ENCODE measurements at places on chromosomes 7 and 10.
A peak's percentile ranks its signal among the peaks of the same experiment; 100 is the strongest.

DNA sequence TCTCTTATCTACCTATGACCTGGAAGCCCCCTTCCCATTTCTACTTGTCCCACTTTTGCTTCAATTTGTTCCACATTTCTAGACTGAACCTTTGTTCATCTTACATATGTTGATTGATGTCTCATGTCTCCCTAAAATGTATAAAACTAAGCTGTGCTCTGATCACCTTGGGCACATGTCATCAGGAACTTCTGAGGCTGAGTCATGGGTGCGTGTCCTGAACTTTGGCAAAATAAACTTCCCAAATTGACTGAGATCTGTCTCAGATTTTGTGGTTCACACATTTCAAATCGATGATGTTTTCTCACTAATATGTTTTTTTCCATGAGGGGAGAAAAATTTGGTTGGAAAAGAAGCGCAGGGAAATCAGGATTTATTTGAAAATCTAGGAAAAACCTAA is 406.2 kb upstream of the LRRTM3 start:
- DNase-seq = no peak

DNA sequence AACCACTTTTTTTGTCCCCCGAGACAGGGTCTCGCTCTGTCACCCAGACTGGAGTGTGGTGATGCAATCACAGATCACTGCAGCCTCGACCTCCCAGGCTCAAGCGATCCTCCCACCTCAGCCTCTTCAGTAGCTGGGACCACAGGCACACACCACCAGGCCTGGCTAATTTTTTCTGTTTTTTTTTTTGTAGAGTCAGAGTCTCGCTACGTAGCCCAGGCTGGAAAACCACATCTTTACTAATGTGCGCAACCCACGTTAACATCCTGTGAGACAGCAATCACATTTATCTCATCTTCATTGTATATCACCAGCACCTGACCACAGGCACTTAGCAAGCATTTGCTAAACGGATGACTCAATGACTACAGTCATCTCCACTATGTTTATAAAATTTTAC is 77.8 kb upstream of the ATP6V0A4 start:
- peak; percentile 32 for DNase-seq

DNA sequence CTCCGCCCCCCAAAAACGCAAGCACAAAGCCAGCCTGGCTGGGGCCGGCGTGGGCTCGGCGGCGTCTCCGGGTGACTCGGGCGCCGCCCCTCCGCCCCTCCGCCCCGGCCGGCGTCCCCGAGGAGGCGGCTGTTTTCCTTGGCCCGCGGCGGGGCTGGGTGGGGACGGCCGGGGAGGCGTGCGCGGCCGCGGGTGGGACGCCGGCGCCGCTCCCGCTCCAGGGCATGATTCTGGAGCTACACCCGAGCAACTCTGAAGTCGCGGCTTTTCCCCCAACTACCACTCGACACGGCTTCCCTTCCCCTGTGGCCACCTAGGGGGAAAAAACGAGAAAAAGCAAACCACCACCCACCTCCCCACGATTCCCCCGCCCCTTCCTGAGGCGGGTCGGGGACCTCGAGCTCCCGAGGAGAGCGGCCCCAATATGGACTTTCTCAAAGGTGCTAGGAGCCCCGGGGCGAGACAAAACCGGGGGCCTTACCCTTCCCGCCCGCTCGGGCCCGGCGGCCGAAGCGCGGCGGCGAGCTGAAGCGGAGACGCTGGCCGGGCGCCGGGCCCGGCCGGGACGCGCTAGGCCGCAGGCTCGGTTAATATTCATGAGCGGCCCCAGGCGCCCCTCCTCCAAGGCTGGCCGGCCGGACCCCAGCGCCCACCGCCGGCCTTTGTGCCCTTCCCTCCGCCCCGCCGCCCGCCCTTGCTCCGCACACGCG is 856 bp downstream of the ARHGAP21 start:
- DNase-seq = no peak

DNA sequence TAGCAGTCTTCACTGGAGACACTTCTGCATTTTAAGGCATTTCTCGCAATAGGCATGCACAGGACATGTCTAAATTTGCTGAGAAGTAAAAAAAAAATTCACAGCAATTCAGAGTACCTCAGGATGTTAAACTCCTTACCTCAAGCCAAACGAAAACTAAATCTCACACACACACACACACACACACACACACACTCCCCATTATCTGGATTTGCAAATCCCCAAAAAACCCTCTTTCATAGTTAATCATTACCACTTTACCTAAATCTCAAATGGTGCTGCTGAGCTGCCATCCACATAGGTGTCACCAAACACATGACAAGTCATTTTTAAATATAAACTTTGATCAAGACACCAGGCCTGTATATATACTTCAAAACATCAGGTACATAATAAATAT is 31.8 kb downstream of the CACNA2D1 start:
- no peak for DNase-seq

DNA sequence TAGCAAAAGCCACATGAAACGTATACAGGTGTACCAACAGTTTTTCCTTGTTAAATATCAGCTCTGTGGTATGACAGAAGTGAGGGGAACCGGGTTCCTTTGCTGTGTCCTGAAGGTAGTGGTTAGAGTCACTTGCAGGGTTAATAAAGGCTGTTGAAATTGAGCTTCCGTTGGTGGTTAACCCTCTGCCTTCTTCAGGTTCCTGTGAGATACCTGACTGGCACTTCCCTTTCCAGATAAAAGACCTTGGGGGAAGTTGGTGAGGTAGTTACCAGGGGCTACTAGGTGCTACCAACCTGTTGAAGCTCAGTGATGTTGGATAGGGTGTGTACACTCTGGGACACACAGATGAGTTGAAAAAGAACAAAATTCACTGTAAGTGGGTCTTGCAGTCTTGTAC is 384.1 kb downstream of the GATA3 start:
- no peak for DNase-seq

- no peak for DNase-seq
These were observed 35.8 kb upstream of the GRID1 start for GRCh38 chr10:86402283-86402941.

DNA sequence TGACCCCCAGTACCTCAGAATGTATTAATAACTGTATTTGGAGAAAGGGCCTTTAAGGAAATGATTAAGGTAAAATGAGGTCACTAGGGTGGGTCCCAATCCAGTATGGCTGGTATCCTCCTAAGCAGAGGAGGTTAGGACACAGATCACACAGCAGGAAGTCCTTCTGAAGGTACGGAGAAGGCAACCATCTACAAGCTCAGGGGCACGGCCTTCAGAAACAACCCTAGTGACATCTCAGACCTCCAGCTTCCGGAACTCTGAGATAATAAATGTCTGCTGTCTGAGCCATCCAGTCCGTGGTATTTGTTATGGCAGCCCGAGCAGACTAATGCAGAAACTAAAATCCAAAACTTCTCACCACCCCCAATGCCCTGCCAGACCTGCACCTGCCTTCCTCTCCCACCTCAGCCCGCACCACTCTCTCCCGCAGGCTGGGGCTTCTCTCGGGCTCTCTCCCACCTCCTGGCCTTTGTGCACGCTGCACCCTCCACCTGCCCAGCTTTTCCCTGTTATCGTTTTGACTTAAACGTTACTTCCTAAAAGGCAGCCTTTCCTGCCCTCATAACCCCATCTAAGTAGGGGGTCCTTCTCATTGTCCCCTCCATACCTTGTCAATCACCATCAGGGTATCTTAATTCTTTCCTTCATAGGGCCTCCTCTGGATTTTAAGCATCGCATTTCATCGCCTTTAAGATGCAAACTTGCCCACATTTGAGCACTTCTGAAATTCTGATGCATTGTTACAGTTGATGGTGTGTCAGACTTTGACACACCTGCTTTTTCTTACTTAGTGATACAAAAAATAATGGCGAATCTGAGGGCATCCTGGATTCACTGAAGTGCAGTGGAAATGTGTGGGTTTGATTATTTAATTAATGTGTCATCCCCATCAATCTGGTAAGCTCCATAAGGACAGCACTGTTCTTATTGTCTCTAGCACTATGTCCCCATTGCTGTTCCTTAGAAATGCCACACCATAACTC is 32.2 kb upstream of the AQP1 start:
- no peak for DNase-seq

DNA sequence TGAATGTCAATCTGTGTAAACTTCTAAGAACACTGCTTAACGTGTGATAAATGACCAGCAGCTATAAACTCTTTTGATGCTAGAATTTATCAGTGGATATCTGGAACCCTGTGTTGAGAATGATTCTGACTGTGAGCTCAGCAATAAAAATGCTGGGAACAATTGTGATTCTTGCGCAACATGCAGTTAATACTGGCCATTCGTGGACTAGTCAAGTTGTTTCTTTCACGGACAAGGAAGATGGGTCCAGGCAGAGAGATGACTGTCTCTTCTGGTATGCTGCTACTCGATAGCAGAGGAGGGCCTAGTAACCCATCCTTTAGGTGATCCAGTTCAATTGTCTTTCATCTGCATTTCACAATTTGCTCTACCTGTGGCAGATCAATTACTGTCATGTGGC is 394.8 kb upstream of the IGFBP3 start:
- DNase-seq = no peak

- DNase-seq = no peak
These were observed 133.8 kb downstream of the TCERG1L start for GRCh38 chr10:131177431-131178327.

DNA sequence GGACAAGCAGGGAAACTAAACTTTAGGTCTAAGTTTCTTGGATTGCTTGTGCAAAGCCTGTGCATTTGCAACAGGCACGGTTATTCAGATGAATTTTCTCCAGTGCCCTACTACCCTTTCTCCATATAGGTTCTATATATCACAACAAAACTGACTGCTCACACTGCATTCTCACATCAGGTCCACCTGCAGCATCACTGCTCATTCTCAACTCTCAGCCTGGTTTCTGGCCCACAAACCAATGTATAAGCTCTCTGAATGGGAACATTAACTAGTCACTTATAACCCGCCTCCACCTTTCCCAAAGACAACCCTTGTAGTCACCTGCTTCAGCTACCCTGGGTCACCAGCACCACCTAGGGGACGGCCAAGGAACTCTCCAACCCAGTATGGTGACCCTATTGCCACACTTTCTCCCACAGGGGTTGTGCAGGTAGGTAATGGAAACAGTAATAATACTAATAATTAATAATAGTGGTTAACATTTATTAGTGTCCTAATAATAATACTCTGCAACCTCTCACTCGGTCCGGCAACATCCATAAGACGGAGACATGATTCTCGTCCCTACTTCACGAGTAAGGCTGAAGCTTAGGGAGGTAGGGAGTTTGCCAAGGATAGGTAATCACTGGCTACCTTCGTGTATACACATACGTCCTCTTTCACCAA is 97.3 kb downstream of the CLEC2L start:
- DNase-seq = no peak

GRCh38 chr10:33201056-33201780 is 133.2 kb downstream of the NRP1 start:
- no peak for DNase-seq

- DNase-seq = no peak
These were observed 241.6 kb downstream of the SNX10 start for GRCh38 chr7:26533217-26533616.

DNA sequence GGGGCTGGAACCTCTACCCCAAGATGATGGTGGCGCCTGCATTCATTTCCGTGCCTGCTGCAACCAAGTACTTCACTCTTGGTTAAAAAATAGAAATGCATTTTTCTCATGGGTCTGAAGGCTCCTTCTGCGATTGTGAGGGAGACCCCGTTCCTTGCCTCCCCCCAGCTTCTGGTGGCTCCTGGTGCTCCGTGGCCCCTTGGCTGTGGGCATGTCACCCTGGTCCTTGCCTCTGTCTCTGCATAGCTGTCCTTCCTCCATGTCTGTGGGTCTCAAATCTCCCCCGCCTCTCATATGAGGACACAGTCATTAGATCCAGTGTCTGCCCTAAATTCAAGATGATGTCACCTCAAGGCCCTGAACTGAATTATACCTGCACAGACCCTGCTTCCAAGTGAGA is 317.9 kb downstream of the TCERG1L start:
- no peak for DNase-seq

GRCh38 chr10:101224910-101225823 is 4.1 kb downstream of the LBX1 start:
- DNase-seq = no peak

- peak; percentile 68 for DNase-seq
These were observed 10.2 kb upstream of the GDF2 start for GRCh38 chr10:47311932-47312662.

DNA sequence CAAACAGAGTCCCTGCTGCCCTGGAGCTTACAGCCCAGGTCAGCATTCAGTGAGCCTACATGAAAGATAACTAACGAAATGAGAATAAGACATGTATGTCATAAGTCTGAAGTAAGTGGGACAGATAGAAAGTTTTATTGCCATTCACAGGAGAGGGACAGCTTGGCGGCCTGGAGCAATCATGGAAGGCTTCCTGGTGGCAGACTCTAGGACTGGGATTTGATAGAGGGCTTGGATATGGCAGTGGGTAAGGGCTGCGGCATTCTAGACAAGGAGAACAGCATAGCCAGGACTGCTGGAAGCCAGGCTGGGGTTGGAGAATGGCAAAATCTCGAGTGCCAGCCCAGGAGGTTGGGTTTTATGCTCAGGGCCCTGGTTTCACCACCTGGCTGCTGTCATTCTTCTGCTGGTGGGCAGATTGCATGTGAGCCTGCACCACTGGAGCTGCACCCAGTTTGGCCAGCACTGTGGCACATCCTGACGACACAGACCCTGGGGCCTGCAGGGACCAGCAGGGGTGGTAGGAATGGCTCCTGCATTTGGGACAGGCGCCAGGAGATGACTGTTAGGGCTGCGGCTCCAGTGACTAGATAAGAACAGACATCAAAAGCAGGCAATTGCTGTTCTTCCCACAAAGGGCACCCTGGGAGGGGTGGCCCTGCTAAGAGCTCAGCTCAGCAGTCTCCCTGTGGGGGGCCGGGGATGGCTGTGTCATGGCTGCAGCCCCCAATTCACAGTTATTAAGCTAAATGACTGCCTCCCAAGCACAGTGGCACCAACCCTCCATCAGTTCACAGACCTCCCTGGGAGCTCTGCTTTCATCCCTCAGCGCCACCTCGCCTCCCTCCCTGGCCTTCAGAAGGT is 161.1 kb downstream of the RPS24 start:
- DNase-seq = no peak

GRCh38 chr10:37972396-37972795 is 4.1 kb downstream of the ZNF25 start:
- DNase-seq = no peak

GRCh38 chr7:12619461-12620069 is 49.0 kb downstream of the SCIN start:
- DNase-seq = no peak

GRCh38 chr7:80263333-80263732 is 128.7 kb downstream of the GNAI1 start:
- no peak for DNase-seq

DNA sequence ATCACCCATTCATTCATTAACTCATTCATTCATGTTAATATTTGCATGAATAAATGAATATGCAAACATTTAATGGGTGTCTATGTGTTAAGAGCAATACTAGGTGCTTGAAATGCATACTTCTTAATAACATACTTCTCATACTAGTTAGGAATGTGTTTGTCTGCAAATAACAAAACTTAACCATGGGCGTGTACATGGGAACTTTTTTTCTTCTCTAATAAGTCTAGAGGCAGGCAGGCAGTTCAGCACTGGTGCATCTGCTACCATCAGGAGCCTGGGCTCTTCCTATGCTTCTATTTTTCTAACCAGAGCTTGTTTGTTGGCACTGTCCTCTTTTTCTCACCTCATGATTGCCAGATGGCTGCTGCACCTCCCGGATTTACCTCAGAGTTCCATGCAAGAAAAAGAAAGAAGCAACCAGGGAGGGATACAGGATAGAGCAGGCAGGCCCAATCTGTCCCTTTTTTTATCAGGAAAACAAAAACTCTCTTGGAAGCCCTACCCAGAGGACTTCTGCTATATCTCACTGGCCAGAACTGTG is 22.7 kb downstream of the CDHR3 start:
- DNase-seq = no peak

- no peak for DNase-seq
These were observed 24.9 kb upstream of the GIMAP7 start for GRCh38 chr7:150489782-150490181.

Data from stimulated activated CD4-positive, alpha-beta T cell treated with anti-CD3 and anti-CD28 coated beads, TNF-alpha, amount 100 ng/mL, for 1 hour (primary cell).